Camera-type eye (tissue), 1 donor: ENCODE measurements at places on chromosomes 1 and 21. TPM values are rescaled to one million over a fixed set of nuclear protein-coding genes. Genes with fewer than 3 reads are reported as not detected.

RNU1-1 gene
- under 0.01 TPM for total RNA-seq

TESK2 gene
- total RNA-seq: 4.8 TPM

OR2T11 gene
- not detected for total RNA-seq

H6PD gene
- total RNA-seq: 34.1 TPM

SAMD13 gene
- 5.2 TPM for total RNA-seq

ABCA4 gene
- total RNA-seq: 113 TPM

NOTCH2NLA gene
- total RNA-seq: 98.2 TPM

SPATA1 gene
- 1.8 TPM for total RNA-seq

MPL gene
- 0.93 TPM for total RNA-seq
